ENCODE measurements at places on chromosomes 5 and 9.

DNA sequence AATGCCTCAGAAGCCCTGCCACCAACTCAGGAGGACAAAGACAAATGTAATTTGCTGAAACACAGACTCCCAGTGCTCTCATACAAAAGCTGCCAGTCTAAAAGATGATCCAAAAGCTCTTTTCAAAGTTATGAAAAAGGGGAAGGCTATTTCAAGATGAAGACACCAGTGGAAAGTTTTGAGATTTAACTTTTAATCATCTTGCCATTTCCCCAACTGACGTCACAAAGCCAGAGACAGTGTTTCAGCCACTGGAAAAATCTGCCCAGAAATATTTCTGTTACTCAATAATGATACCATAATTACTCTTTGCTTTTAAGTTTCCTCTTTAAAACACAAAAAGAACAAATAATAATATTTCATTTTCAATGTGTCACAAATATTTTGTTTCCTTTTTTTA, 20.9 kb downstream of the ENG start:
- DNase-seq = no peak

DNA sequence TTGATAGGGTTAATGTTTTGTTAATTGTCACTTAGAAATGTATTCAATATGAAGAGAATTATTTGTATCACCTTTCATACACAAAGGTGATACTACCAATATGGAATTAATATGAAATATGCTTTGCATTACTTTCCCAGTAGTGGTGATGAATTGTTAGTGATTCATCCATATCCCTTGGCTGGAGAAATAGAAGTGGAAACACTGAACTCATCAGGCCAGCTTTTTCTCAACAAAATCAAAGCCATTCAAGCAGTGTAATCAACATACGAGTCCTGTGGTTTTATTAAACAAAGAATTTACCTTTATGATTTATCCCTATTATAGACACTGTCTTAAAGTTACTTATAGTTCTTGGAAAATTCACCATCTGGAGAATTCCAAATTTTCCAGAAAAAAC, 264.0 kb upstream of the MEF2C start:
- no peak for DNase-seq

- no peak for DNase-seq
These were observed 57.0 kb downstream of the FBN2 start for GRCh38 chr5:128480906-128481633.

GRCh38 chr5:57939771-57940170, 457.2 kb upstream of the ACTBL2 start:
- DNase-seq = no peak

Measured in stimulated activated CD8-positive, alpha-beta memory T cell treated with anti-CD3 and anti-CD28 coated beads, Interleukin-15, amount 100 ng/mL, for 1 hour (primary cell).